ENCODE measurements at places on chromosomes 7 and 10.

DNA sequence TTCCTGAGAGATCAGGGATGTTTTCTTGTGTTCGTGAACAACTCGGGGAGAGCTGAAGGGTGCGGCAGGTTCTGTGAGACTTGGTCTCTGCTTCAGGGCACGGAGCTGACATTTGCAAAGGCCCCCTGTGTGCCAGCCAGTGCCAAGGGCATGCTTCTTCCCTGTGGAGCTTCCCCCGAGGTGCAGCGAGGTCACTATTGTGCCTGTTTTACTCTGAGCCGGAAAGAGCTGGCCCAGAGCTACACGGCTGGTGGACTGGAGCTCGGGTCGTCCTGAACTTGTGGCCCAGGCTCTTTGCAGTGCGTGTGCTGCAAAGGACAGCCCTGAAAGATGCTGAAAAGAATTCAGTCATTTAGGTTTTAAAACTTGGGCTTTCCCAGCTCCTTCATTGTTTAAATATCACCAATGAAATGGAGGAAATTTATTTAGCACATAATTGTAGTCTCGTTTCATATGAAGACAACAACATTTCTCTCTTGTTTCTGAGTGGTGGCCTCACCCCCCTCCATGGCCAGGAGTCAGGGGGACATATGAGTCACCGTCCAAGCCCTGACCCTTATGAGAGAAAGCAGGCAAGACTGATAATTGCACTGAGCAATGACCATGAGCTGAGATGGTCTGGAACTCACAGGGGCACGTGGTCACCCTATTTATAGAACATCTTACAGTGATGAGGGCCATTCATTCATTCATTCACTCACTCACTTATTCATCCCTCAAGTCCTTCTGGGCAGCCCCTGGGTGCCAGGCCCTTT is 102.6 kb downstream of the PTPRE start:
- DNase-seq: no peak

DNA sequence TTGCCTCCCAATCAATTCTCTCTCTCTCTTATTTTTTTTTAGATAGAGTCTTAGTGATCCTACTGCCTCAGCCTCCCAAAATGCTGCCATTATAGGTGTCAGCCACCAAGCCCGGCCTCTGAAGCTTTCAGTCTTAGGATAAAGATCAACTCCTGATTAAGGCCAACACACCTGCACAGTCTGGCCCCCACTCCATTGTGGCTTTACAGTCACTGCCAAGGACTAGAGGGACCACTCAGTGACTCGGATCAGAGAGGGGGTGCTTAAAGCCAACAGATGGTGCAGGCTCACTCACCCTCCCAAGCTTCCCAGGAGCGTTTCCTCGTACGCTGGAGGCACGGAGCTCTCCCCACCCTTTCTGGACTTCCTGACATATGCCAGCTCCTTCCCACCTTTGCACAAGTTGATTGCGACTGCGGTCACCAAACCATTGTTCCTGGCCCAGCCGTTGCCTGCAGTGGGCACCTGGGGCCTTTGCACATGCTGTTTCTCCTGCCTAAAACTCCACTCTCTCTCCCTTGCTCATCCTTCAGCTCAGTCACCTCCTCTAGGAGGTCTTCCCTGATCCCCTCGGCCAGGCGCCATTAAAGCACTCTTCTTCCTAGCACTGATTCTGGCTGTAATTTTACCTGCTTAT is 1.7 kb upstream of the CDH23 start:
- peak; percentile 12 for DNase-seq

DNA sequence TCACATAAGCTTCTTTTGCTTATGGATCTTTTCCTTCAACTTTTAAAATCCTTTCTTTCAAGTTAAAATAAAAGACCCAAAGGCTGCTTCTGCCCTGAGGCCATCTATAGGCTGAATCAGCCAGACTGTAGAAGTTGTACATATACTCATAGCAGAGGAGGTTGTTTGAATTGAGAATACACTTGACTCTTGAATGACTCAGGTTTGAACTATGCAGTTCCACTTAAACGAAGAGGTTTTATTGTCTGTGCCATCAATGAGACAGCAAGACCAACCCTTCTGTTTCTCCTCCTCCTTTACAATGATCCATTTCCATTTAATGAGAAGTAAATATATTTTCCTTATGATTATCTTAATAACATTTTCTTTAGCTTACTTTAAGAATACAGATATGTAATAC is 5.8 kb downstream of the ZNF365 start:
- no peak for DNase-seq

GRCh38 chr10:4094751-4095150 is 309.7 kb upstream of the KLF6 start:
- DNase-seq: no peak

- no peak for DNase-seq
Observed at GRCh38 chr7:28554802-28555471, 142.6 kb downstream of the CREB5 start.

- DNase-seq: no peak
Observed at GRCh38 chr7:112484671-112485167, 3.9 kb downstream of the LSMEM1 start.

- no peak for DNase-seq
Observed at GRCh38 chr7:138963675-138964074, 17.5 kb downstream of the KIAA1549 start.

DNA sequence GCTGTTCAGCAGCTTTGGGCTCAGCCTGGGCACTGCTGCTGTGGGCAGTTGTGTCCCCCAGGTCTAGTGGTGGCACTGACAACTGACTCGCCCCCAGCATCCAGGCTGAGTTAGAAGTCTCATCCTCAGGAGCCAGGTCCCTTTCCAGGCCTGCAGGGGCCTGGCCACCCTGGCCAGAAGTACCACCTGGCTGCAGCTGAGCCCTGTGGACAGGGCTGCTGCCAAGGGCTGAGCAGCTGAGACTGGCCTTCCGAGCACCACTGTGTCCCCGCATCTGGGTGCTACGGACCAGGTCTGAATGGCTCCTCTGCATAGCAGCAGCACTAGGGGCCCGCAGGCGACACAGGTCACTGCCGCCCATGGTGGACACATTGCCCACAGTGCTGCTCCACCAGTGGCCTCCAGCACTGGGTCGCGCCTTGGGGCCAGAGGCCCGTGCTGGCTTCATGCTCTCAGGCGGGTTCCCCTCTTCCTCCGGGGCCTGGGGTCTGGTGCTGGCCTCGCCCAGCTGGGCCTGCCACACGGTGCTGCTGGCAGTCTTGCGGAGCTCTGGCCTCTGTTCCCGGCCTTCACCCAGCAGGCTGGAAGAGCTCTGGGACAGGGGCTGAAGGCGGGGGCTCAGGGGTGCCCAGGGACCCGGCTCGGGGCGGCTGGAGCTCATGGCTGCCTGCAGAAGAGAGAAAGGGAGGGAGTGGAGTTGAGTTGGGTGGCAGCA is 6.2 kb downstream of the GPRIN2 start:
- peak; percentile 34 for DNase-seq

GRCh38 chr7:147833970-147834369 is 756.6 kb upstream of the C7orf33 start:
- DNase-seq: no peak

DNA sequence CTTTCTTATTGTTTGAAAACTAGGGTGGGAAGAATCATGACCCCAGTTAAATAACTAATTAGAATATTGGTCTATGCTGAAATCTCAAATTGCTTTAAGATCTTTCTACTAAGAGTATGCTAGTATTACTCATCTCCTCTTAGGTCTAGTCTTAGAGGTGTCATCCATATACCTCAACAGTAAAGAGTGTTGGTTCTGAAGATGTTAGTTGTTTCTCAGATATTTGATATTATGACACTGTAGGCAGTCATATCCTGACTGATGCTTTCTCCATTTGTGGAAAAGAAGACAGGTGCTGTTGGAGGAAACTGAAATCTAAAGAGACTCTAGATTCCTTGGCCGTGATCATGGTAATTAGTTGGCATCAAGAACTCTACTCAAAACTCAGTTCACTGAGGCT is 21.2 kb downstream of the BPGM start:
- DNase-seq: no peak

- DNase-seq: no peak
Observed at GRCh38 chr7:135553346-135553745, 4.4 kb upstream of the NUP205 start.

- DNase-seq: no peak
Observed at GRCh38 chr10:101993221-101993620, 62.8 kb downstream of the ARMH3 start.

DNA sequence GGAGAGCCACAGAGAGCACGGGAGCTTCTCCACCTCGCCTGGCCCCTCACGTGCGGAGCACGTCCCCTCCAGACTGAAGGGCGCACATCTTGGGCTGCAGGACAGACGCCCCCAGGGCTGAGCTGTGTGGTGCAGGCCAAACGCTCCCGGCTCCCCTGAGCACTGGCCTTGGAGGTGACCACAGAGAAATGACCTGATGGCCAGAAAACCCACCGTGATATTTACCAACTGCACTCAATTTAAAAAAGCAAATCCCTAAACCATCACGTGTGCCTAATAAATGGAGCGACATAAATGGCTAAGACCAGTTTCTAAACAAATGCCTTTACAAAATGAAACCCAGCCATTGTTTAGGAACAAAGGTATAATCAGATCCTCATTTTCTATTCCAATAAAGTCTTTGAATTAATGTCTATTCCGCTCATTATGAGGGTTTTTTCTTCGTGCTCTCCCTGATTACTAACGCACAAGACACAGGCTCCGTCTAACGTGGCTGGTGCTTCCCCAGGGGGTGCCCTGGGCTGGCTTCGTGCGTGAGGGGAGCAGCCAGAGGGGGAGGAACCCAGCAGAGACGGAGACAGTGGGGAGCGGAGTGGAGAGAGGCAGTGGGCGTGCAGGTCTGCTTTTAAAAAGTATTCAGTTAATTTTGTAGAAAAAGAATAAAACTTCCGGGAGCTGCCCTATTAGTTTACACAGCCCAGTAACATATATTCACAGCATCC is 190.3 kb downstream of the DNAJB6 start:
- no peak for DNase-seq

All from H9 (cell line).